ENCODE measurements at places on chromosomes 7 and 10.

GRCh38 chr7:84549409-84549808 is 354.8 kb upstream of the SEMA3A start:
- DNase-seq: no peak

DNA sequence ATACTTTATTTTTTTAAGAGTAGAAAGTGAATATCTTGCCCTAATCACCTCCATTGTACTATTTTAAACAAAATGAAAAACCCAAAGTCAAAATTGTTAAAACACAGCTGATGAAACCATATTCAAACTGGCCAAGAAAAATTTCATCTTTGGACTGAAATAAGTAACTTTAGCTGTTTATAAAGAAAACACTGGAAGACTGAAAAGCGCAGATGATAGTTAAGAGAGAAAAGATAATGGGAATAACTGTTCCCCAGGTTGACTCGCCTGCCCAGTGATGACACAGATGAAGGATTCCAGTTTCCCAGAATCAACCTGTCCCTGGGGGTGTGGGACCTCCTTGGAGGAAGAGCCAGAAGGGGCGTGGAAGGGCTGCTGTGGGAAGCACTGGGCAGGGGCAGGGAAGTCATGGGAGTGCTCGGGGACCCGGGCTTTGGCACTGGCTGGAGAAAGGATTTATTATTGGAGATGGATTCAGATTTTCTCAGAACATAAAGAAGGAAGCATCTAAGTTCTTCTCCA is 43.1 kb downstream of the DENND2A start:
- DNase-seq: no peak

DNA sequence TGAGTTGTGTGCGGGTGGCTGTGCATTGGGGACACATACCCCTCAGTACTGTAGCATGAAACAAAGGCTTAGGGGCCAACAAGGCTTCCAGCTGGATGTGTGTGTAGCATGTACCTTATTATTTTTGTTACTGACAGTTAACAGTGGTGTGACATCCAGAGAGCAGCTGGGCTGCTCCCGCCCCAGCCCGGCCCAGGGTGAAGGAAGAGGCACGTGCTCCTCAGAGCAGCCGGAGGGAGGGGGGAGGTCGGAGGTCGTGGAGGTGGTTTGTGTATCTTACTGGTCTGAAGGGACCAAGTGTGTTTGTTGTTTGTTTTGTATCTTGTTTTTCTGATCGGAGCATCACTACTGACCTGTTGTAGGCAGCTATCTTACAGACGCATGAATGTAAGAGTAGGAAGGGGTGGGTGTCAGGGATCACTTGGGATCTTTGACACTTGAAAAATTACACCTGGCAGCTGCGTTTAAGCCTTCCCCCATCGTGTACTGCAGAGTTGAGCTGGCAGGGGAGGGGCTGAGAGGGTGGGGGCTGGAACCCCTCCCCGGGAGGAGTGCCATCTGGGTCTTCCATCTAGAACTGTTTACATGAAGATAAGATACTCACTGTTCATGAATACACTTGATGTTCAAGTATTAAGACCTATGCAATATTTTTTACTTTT is 1.8 kb downstream of the DDIT4 start:
- DNase-seq: peak; percentile 40

- DNase-seq: no peak
These were observed 236.5 kb upstream of the KAT6B start for GRCh38 chr10:74589851-74590250.

- DNase-seq: no peak
These were observed 55.3 kb downstream of the NCAPG2 start for GRCh38 chr7:158649279-158649678.

DNA sequence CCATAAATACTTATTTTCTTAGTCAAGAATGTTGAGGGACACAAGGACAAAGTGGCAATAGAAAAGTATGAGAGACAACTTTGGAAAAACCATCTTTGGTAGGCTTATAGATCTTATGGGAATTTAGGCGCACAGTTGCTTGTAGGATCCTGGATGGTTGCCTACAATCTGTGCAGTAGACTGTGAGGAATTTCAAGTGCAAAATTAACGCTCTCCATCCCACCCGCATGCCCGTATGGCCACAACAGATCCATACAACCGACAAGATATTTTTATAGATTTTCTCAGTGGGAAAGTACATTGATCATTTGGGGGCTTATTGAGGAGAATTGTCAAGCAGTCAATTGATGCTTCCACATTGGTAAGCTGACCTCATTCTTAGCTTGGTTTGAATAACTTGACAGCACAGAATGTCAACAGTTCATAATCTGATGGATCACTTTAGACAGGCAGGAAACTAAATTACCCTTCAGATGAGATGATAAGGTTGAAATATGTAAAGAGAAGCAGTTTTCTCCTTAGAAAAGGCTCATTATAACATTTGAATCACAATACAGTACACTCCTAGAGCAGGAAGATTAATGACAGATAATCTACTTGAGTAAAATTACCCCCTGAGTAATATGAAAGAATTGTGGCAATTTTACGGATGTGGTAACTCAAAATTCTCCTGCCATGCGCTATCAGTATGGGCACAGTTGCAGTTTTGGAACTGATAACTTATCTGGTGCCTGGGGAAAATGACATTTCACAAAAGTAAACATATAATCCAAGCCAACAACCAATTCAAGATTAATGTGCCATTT is 479.7 kb downstream of the KIF20B start:
- no peak for DNase-seq

DNA sequence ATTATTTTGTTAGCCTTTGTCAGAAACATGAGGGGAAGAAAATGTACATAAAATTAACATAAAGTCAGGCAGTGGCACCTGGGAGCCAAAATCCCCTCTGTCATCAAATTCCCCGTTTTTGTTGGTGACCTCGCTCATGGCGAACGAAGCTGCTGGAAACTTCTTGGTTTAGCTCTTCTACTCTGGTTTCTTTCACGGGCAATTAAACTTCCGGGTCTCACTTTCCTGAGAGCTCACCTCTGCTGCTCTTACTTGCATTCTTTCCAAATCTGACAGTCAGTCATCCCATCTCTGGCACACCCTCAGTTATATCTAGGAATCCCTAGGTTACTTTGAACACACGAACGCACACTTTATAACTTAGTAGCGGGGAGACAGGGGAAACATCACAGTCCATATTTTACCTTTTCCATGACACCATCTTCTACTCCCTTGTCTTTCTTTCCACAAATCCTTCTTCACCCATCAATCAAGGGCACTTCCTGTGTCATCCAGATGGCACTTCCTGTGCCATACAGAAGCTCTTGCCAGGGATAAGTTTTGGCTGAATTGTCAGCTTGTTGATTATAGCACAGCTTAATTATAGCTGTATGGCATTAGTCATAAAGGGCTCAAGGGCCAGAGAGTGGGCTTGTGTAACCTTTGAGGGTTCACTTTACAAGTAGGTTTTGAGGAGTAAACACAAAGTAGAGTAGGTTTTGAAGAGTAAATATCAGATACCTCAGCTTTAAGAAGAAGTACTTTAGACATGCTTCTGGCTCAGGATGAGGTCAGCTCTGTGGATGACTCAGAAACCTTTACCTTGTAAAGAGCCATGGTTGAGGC is 105.1 kb downstream of the GATA3 start:
- DNase-seq: no peak

- DNase-seq: no peak
These were observed 100.1 kb downstream of the HOXA1 start for GRCh38 chr7:26995666-26996065.

DNA sequence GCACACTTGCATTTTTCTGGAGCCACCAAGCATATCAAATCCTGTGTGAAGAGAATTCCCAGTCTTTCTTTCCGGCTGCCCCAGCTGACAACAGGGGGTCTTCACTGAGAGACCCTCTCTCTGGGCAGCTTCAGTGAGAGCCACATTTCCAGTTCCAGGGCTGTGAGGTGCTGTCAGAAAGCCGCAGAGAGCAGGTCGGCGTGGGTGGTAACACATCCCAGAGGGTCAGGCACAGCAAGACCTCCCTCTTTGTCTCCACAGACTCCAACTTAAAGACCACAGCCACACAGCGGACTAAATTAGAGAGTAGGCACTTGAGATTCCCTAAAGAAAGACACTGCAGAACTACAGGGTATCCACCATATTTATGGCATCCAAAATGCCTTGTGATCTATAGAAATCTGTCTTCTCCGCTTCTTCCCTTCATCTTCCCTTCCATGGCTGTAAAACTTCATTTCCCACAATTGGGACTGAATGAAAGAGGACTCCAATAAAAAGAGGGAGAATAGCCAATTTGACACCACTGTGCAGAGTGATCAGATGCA is 116.0 kb upstream of the C7orf33 start:
- DNase-seq: no peak

DNA sequence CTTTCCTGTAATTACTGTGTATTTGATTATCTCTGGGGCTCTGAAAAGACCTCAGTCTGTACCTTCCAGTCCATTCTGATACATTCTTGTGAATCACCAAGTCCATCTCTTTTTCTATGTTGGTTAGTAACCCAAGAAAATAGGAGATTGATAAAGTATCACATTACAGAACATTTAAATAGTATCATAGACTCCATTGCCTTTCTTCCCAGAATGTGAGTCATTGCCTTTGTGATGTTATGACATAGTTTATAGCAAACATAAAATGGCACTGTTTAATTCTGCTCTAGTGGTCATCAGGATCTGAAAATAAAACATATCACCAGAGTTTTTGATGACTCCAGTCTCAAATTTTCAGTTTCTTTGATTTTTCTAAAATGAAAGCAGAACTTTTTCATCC is 78.4 kb downstream of the NRG3 start:
- DNase-seq: no peak

- no peak for DNase-seq
These were observed 6.3 kb downstream of the COA1 start for GRCh38 chr7:43723007-43723341.

DNA sequence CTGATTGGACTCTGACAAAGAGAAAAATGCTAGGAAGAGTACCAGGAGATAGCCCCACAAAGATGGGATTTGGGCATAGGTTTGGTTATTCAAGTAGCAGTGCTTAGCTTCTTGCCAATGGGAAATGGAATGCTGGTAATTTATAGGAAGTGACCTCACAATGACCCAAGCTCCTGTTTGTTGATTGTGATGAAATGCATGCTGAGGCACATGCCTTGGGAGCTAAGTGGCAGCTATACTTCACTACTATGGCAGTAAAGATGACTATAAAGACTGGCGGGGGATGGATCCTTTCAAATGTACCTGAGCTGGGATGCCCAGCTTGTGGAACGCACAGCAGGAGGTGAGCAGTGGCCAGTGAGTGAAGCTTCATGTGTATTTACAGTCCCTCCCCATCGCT is 153.8 kb downstream of the ZNF22 start:
- DNase-seq: no peak

DNA sequence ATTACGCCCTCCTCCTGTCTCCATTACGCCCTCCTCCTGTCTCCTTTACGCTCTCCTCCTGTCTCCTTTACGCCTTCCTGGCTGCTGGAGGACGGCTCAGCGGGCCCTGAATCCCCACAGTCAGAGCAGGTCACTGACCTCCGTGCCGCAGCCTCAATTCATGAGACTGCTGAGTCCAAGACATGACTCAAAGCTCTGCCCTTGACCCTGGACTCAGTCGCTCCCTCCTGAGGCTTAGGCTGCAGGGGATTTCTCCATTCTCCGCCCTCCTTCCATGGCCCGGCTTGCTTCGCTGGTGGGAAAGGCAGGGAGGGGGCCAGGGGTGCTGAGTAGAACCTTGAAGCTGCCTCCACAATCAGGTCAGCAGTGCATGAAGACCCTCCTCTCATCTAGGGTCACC is 21.0 kb upstream of the FOXL3 start:
- DNase-seq: no peak

- no peak for DNase-seq
These were observed 711 bp downstream of the HIP1 start for GRCh38 chr7:75737856-75738603.

DNA sequence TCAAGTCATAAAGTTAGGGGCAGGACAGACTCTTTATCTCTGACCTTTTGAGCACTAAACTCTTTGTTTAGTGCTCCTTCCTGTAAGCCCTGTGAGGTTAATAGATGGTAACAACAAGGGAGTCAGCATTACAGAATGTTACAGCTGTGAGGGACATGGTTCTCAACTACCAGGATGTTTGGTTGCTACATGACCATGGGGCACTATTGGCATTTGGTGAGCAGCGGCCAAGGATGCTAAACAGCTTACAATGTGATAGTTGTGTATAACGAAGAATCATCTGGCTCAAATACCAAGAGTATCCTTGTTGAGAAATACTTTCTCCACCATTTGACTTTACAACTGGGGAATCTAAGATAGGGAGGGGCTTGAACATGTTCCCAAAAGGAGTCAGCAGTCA is 35.4 kb upstream of the HPS1 start:
- DNase-seq: no peak

DNA sequence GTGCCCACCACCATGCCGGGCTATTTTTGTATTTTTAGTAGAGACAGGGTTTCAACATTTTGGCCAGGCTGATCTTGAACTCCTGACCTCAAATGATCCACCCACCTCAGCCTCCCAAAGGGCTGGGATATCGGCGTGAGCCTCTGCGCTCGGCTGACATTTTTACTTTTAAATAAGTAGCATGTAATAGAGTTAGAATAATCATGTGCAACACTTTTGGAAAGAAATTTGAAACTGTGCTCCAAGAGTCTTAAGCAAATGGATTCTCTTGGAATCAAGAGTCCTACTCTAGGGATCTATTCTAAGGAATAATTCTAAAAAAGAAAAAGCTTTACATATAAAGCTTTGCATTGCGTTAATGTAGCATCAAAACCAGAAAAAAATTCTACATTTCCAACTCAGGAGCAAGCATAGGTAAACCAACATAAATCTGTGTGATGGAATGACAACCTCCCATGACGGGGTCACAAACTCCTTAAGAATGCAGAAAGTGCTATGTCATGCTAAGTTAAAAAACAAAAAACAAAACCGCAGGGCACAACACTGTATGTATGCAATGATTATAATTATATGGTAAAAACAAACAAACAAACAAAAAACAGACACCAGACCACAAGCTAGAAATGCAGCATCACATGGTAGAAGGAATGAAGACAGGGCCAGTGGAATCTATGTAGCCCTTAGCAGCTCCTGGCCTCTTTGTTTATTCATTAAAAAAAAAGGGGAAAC is 98.7 kb downstream of the RNF216 start:
- DNase-seq: no peak

GRCh38 chr10:32954545-32955298 is 3.3 kb downstream of the ITGB1 start:
- no peak for DNase-seq

GRCh38 chr10:114519306-114519669 is 115.0 kb upstream of the AFAP1L2 start:
- no peak for DNase-seq

GRCh38 chr7:129925416-129926002 is 27.3 kb downstream of the UBE2H start:
- no peak for DNase-seq

Measured in CD8-positive, alpha-beta T cell (primary cell).